ENCODE measurements at places on chromosomes 5 and 9. TPM values are rescaled to one million over a fixed set of nuclear protein-coding genes. Genes with fewer than 3 reads are reported as not detected.

TPRN gene
- total RNA-seq = 9.2 TPM

ADAMTS2 gene
- total RNA-seq = 51.8 TPM

IL33 gene
- 12.4 TPM for total RNA-seq

COL27A1 gene
- 3.5 TPM for total RNA-seq

GRM6 gene
- total RNA-seq = not detected

NR2F1 gene
- 59.1 TPM for total RNA-seq

TMC1 gene
- total RNA-seq = not detected

GBA2 gene
- total RNA-seq = 44.5 TPM

MYOZ3 gene
- total RNA-seq = 0.15 TPM

TAF11L11 gene
- not detected for total RNA-seq

TMEM252 gene
- not detected for total RNA-seq

AHRR gene
- total RNA-seq = 0.88 TPM

LCP2 gene
- 41.4 TPM for total RNA-seq

CNTNAP3 gene
- total RNA-seq = 23.9 TPM

RETREG1 gene
- 37.7 TPM for total RNA-seq

SHOC1 gene
- total RNA-seq = not detected

CARD9 gene
- total RNA-seq = 3.0 TPM

GFRA3 gene
- not detected for total RNA-seq

WDR31 gene
- total RNA-seq = 3.6 TPM

ANKRD31 gene
- 0.59 TPM for total RNA-seq

ABLIM3 gene
- total RNA-seq = 26.3 TPM

NTNG2 gene
- total RNA-seq = 1.9 TPM

NMUR2 gene
- total RNA-seq = 0.33 TPM

SLC34A3 gene
- total RNA-seq = not detected

All from breast epithelium (tissue), 4 donors.